H9 (cell line): ENCODE measurements at places on chromosomes 16 and 17.

DNA sequence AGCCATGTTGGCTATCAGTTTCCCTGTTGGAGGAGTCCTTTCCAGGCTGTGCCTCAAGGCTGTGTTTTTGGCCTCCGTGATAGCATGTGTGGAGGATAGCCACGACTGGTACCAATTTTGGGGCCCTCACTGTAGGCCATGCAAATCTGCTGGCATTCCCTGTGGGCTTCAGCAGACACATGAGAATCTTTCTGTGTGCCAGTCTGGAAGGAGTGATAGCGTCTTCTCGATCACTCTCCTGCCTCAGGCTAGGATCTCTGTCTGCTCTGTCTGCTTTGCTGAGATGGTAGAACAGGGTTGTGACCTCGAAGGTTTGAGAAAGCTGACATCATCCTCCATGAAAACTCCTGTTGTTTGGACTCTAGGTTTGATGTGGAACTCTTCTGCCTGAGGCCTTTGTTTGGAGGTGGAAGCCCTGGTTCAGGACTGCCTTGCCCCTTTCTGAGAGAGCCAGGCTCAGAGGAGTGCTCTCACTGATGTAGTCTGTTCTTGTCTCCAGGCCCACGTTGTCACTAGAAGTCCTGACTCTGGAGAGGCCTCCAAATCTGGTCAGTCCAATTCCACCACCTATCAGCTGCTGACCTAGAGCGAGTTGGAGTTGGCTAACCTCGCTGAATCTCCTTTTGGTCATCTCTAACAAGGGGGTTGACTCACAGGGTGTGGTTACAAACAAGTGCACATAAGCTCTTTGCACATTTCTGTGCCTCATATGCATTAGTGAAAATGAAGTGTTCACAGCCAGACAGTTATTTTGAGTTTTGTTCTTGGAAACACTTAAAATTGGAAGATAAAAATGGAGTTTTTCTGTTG, 12.1 kb upstream of the EDC4 start:
- DNase-seq, result no peak

GRCh38 chr16:57533431-57534336, 2.7 kb downstream of the CCDC102A start:
- peak; percentile 25 for DNase-seq

DNA sequence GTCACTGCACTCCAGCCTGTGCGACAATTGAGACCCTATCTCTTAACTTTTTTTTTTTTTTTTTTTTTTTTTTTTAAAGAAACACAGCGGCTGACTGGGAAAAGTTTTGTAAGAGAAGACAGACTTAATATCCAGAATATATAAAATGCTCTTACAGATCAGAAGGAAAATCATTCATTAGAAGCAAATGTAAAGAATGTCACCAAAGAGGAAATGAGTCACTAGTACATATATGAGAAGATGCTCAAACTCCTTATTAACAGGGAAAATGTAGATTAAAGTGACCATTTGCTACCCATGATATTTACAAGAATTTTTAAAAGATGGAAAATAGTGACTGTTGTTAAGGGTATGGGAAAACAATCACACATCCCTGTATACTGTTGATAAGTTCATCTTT, 48.9 kb downstream of the RABEP1 start:
- DNase-seq, result no peak

- no peak for DNase-seq
These were observed 4.7 kb downstream of the MSRB1 start for GRCh38 chr16:1938316-1938715.
